ENCODE measurements at places on chromosomes 1 and 21. TPM values are rescaled to one million over a fixed set of nuclear protein-coding genes. Genes with fewer than 3 reads are reported as not detected.

The A3GALT2 gene
- total RNA-seq = not detected

The SPRR1B gene
- total RNA-seq = not detected

The KRTAP19-5 gene
- not detected for total RNA-seq

The TRPM2 gene
- 0.25 TPM for total RNA-seq

The TSACC gene
- not detected for total RNA-seq

The LCE2A gene
- total RNA-seq = not detected

The CNR2 gene
- not detected for total RNA-seq

The TEX38 gene
- total RNA-seq = not detected

The KPRP gene
- not detected for total RNA-seq

The C1orf74 gene
- total RNA-seq = 1.9 TPM

The AMY1B gene
- total RNA-seq = not detected

The KDM1A gene
- total RNA-seq = 97.2 TPM

The CPLANE2 gene
- total RNA-seq = 7.7 TPM

The GRIK3 gene
- total RNA-seq = not detected

The MLLT11 gene
- total RNA-seq = 1.8 TPM

The NEXN gene
- 0.77 TPM for total RNA-seq

The UBXN10 gene
- total RNA-seq = not detected

The HSD3B1 gene
- total RNA-seq = not detected

The GBP5 gene
- total RNA-seq = 0.25 TPM

The INSRR gene
- not detected for total RNA-seq

The DEDD gene
- total RNA-seq = 60.6 TPM

The SH3BP5L gene
- 24.8 TPM for total RNA-seq

The S100A12 gene
- total RNA-seq = not detected

The ADAMTS5 gene
- 1.4 TPM for total RNA-seq

The TRIM67 gene
- not detected for total RNA-seq

The FLG2 gene
- total RNA-seq = not detected

The AGPAT3 gene
- 34.4 TPM for total RNA-seq

The THAP3 gene
- total RNA-seq = 16.0 TPM

The TEDDM1 gene
- total RNA-seq = not detected

The SRP9 gene
- total RNA-seq = 199 TPM

The SERTAD4 gene
- total RNA-seq = 0.25 TPM

The CHD5 gene
- total RNA-seq = under 0.01 TPM

The C1orf141 gene
- not detected for total RNA-seq

The KCNAB2 gene
- total RNA-seq = 1.4 TPM

The CAMK2N1 gene
- 0.76 TPM for total RNA-seq

The DHCR24 gene
- total RNA-seq = 103 TPM

The ASCL5 gene
- total RNA-seq = not detected

The KCNA3 gene
- not detected for total RNA-seq

The GNG4 gene
- 0.13 TPM for total RNA-seq
